Activated CD4-positive, alpha-beta T cell treated with anti-CD3 and anti-CD28 coated beads, Interleukin-10, Interleukin-2, amounts not matched to agents 100 ng/mL and 50 ng/mL, durations not matched to agents 16 hours and 8 hours (primary cell): ENCODE measurements at places on chromosomes 5 and 9.

GRCh38 chr9:126524353-126525077 lies 89.2 kb upstream of the LMX1B start:
- no peak for DNase-seq

DNA sequence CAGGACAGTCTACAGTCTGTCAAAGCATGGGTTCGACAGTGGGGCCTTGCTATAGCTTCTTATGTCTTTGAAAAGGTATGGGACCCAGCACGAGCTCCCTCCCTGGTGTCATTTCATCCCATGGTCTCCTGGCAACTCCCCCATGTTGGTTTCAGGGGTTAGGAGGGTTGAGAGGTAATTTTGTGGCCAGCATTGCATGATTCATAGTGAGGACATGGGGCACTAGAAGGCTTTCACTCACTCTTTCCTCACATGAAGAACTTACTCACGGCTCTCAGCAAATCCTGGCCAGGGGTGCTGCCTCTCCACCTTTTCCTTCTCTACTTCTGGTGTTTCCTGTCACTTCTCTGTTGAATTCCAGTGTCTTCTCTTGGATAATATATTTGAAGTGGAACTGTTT lies 134.7 kb upstream of the TNPO1 start:
- no peak for DNase-seq

GRCh38 chr9:113589890-113590289 lies 126.4 kb downstream of the RGS3 start:
- DNase-seq, result no peak

DNA sequence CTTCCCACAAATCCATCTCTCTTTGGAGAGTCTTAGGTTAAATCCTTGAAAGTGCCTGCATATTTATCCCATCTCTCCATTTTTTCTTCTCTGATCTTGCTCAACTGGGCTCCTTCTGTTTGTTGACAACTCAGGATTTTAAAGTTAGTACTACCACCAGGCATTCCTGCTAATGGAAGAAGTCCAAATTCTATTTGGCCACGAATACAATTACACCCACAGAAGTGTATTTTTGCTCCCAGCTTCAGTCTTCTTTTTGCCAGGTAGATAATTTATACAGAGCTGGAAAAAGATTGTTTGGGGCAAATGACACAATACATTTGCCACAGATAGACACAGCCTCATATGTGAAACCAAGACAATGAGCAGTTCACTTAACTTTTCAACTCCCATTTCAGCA lies 74.8 kb downstream of the CETN3 start:
- no peak for DNase-seq

- no peak for DNase-seq
Measured at GRCh38 chr5:134568761-134569695, 43.6 kb downstream of the JADE2 start.

DNA sequence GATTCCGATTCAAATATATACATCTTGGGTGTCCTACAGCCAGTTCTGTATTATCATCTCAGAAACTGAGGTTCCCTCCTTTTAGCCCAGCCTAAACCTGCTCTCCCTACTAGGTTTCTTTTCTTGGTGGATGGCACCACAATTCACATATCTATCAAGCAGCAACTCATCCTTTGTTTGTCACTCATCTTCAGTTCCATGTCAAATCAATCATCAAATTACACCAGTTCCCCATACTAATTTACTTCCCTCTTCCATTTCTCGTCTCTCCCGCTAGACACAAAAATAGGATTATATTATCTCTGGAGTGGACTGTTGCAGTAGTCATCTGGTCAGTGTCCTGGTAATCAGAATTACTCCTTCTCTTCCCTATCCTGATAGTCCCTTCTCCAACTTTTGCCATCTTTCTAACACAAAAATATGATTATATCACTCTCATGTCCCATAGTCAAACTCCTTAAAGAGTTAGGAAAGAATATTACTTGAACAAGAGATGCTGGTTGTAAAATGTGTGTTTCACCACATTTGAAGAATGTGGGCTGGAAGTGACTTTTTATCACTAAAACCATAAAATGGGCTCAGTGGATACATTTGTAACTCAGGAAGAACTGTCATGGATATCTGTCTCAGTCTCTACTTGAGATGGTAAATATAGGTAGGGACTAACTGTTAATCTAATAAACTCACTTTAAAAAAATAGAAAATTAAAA lies 69.1 kb upstream of the RICTOR start:
- no peak for DNase-seq

DNA sequence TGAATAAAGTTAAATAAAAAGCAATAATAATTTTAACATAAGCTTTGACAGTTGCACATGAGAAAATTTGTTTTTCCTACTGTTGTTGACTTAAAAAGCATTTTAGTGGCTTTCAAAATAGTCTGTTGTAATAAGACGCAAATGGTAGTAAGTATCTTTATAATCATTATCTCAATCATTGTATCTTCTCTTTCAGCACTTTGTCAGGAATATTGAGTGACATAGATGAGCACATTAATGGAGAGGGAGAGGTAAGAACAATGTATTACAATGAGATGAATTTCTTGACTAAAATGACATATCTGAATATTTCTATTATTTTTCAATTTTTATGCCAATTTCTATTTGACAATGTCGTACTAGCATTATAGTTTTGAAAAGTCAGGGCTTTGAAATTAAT lies 193.9 kb upstream of the MRPS30 start:
- no peak for DNase-seq

- DNase-seq, result no peak
Measured at GRCh38 chr5:68534131-68534940, 318.8 kb downstream of the PIK3R1 start.

- DNase-seq, result no peak
Measured at GRCh38 chr9:114315723-114316363, 7.1 kb upstream of the ORM1 start.
